ENCODE measurements at places on chromosomes 5 and 9. TPM values are rescaled to one million over a fixed set of nuclear protein-coding genes. Genes with fewer than 3 reads are reported as not detected.

RAPGEF1 gene
- total RNA-seq = 128 TPM

DNA sequence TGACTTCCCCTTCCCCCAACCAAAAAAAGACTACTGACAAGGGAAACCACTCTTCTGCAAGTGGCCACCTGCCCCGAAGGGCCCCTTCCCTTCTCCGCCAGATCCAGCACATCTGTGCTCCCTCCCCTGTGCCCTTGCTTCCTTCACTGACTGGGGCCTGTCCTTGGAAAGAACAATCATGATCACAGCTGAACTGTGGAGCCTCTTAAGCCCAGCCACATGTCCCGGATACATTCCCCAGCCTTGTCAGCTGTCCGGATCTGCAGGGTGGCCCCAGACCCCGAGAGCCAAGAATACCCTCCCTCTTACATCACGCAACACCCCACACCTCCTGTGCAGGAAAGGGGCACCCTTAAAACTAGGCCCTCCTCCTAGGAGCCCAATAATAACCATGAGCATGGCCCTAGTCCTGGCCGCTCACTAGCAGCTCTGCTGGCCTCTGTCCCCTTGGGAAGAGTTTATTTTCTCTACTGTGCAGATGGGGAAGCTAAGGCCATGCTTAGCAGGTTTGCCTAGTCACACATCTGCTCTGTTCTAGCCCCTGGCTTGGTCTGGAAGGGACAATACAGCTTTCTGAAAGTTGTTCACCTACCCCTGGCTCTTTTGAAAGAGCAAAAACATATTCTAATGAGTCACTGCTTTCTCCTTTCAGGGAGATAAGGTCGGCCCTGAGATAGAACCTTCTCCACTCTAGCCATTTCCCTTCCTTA lies 3.8 kb downstream of the SPRY4 start:
- H3K4me1 ChIP-seq = peaks cover 48% of the 10 kb centered on the region
- H3K36me3 ChIP-seq = no peaks in the 10 kb centered on the region
- H3K4me3 ChIP-seq = no peak overlapping the region

ENTPD2 gene
- total RNA-seq = not detected

DNA sequence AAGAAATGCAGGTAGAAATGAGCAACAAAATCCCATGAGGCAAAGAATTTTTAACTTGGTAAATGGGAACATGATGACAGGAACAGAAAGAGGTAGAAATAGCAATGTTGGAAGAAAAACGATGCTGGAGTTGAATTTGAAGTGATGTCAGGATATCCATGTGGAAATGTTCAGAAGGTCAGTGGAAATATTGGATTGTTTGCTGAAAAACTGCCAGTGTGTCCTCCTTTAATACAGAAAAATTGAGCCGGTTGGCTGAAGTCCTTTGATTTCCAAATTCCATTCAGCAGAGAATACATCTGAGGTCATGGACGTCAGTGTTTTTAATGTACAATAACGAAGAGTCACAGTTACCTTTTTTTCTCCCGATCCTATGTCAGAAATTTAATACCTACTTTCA lies 110.0 kb upstream of the DMAC1 start:
- H3K27me3 ChIP-seq = no peaks in the 10 kb centered on the region
- no peak overlapping the region for H3K4me3 ChIP-seq
- DNase-seq = no peak
- H3K36me3 ChIP-seq = no peaks in the 10 kb centered on the region
- H3K4me1 ChIP-seq = peaks cover 8% of the 10 kb centered on the region
- H3K27ac ChIP-seq = no peak overlapping the region

DNA sequence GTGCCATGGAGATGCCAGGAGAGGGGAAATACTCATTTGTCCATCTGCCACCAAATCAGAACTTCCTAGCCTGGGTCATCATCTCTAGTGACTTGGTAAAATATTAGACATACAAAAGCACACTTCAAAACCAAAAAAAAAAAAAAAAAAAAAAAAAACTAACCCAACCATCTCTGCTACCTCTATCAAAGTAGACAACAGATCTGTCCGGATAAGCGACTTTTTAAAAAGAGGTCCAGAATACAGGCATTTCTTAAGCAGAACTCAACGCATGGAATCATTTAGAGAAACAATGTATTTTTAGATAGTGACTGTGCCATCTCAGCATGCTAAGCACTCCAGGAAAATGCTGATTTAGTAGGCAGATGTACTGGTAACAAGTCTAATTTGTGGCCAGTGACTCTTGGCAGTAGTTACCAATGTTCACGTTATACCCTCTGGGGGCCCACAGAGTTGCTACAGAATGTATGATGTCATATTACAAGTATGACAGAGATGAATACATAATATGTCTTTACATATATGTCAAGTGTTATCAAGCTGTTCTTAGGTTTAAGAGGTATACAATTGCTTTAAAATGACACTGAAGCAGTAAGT lies 107.8 kb downstream of the SMIM23 start:
- H3K27ac ChIP-seq = no peak overlapping the region

DNA sequence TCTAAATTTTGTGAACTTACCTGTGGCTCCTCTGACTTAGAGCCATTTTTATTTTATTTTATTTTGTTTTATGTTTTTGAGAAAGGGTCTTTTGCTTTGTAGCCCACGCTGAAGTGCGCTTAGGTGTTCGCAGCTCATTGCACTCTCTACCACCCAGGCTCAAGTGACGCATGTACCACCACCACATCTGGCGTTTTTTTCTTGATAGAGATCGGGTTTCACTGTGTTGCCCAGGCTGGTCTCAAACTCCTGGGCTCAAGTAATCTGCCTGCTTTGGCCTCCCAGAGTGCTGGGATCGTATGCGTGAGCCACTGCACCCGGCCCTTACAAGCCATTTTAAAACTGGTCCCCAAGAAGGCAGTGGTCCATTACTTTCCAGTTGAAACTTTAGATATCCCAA lies 18.5 kb downstream of the MATR3 start:
- no peaks in the 10 kb centered on the region for H3K27me3 ChIP-seq
- no peak overlapping the region for H3K27ac ChIP-seq
- DNase-seq = no peak
- peaks cover 52% of the 10 kb centered on the region for H3K4me1 ChIP-seq
- peaks cover 32% of the 10 kb centered on the region for H3K36me3 ChIP-seq

DNA sequence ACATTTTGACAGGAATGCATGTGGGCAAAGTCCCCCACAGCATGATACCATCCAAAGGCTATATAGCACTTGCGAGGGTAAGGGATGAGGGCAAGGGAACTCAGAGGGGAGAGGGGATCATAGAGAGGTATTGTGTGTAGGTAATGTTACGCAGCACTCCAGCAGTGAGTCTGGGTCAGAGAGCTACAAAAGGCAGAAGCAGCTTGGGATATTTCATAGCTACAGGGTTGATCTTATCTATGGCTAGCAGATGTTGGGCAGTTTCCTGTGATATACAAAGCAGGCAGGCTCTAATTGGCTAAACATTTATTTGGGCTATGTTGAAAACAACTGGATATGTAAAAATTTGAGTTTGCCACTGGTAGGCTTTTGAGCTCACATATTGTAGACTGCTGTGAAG lies 17.8 kb upstream of the SLCO4C1 start:
- no peaks in the 10 kb centered on the region for H3K27me3 ChIP-seq
- DNase-seq = no peak
- H3K4me1 ChIP-seq = no peaks in the 10 kb centered on the region
- H3K27ac ChIP-seq = no peak overlapping the region

GRCh38 chr5:32753765-32754164 lies 42.6 kb downstream of the NPR3 start:
- H3K4me1 ChIP-seq = no peaks in the 10 kb centered on the region
- H3K27me3 ChIP-seq = no peaks in the 10 kb centered on the region
- DNase-seq = no peak
- no peak overlapping the region for H3K27ac ChIP-seq
- H3K36me3 ChIP-seq = no peaks in the 10 kb centered on the region
- no peak overlapping the region for H3K4me3 ChIP-seq

PPP1R26 gene
- 0.52 TPM for total RNA-seq

- H3K36me3 ChIP-seq = no peaks in the 10 kb centered on the region
- H3K27me3 ChIP-seq = peaks cover 31% of the 10 kb centered on the region
Measured at GRCh38 chr5:59769832-59770231, 123.7 kb downstream of the PDE4D start.

PLAC8L1 gene
- 0.48 TPM for total RNA-seq

DNA sequence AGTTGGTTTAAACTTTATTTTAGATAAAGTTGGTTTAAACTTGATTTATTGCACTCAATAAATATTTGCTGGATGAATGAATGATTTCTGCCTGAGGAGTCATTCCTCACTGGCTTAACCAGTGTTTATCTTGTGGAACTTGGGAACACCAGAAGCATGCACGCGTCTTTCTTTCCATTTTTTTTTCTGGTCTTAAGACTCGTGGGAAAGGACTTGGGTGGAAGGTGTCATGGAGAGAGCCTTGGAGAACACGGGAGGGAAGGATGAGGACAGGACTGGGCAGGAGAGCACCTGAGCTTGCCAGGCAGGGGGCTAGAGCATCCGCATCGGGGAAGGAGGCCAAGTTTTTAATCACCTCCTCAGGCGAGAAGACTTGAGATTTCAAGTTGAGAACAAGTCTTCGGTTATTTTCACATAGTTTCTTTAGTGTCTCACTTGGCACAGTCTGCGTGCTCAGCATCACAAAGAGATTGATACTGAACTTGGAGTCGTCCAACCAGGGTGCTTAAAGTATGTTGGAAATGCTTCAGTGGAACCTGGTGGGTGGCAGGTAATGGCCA lies 144.2 kb downstream of the PDZD2 start:
- no peaks in the 10 kb centered on the region for H3K36me3 ChIP-seq
- no peak overlapping the region for H3K27ac ChIP-seq

DNA sequence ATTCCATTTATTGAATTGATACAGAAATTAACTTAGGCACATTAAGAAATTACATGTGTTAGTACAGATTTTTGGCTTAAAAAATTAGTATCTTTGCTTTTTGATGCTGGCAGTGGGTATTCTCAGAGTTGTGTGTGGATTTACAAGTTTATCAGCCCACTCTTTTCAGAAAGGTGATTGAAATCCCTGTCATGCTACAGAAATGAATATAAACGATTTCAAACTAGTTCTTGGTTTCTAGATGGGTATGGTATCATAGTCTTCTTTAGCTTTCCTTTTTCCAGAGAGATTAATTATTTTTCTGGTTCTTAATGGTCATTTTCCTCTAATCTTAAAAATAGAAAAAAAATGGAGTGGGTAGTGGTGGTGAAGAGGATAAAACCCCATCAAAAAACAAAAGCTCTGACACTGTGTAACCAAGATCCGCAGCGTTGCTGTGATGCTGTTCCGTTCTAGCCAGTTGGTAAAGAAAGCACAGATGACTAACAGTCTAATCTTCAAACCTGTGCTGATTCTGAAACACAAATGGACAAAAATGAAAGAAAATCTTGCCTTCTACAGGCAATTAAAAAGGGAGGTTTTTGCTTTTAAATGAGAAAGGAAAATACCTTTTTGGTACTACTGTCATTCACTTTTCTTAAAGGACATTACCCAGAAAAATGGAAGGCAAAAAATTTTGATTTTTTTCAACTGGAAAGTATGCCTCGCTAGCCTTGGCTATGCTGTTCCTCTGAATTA lies 5.2 kb downstream of the LRRTM2 start:
- H3K27me3 ChIP-seq = peaks cover 31% of the 10 kb centered on the region
- no peak overlapping the region for H3K4me3 ChIP-seq
- no peak overlapping the region for H3K27ac ChIP-seq

PTGS1 gene
- total RNA-seq = not detected

- H3K27me3 ChIP-seq = peaks cover 14% of the 10 kb centered on the region
- no peak overlapping the region for H3K4me3 ChIP-seq
- H3K27ac ChIP-seq = no peak overlapping the region
- no peaks in the 10 kb centered on the region for H3K36me3 ChIP-seq
Measured at GRCh38 chr5:54484219-54484894, 28.9 kb downstream of the HSPB3 start.

SPATA31C1 gene
- total RNA-seq = not detected

C5orf52 gene
- total RNA-seq = not detected

- H3K36me3 ChIP-seq = no peaks in the 10 kb centered on the region
- peaks cover 5% of the 10 kb centered on the region for H3K27me3 ChIP-seq
- no peak overlapping the region for H3K27ac ChIP-seq
- H3K4me1 ChIP-seq = no peaks in the 10 kb centered on the region
- no peak for DNase-seq
Measured at GRCh38 chr5:38782180-38782835, 63.5 kb upstream of the OSMR start.

GRCh38 chr5:40074826-40075225 lies 604.9 kb upstream of the PTGER4 start:
- H3K4me3 ChIP-seq = no peak overlapping the region
- DNase-seq = no peak
- no peaks in the 10 kb centered on the region for H3K36me3 ChIP-seq
- H3K27me3 ChIP-seq = peaks cover 1% of the 10 kb centered on the region
- no peaks in the 10 kb centered on the region for H3K4me1 ChIP-seq

SLC36A2 gene
- not detected for total RNA-seq

DNA sequence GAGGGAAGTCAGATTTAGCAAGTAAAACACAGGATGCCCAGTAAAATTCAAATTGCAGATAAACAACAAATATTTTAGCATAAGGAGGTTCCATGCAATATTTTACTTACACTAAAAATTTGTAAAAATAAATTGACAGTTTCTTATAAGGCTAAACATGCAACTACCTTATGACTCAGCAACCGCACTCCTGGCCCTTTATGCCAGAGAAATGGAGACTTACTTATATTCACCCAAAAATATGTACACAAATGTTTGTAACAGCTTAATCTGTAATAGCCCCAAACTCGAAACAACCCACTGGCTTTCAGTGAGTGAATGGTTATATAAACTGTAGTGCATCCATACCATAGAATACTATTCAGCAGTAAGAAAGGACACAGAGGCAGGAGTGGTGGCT lies 28.6 kb upstream of the TRIM14 start:
- DNase-seq = no peak
- no peaks in the 10 kb centered on the region for H3K36me3 ChIP-seq
- H3K27ac ChIP-seq = no peak overlapping the region
- no peak overlapping the region for H3K4me3 ChIP-seq
- H3K4me1 ChIP-seq = peaks cover 2% of the 10 kb centered on the region

DNA sequence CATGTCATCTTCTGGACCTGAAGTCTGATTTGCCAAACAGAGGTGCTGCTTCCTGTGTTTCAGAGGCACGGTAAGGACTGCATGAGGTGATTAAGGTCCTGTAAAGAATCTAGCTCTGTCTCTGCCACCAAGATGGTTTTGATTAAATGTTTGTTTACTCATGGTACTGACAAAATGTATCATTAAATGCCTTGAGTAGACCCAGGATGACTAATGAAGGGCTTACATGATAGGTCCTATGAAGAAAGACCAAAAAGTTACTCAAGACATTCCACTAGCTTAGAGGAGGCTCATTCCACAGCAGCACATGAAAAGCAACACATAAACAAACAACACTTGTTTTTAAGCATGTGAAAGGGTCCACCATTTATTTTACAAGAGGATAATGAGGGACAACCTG lies 100.9 kb downstream of the BOD1 start:
- no peaks in the 10 kb centered on the region for H3K36me3 ChIP-seq
- H3K4me3 ChIP-seq = no peak overlapping the region
- H3K27me3 ChIP-seq = peaks cover 34% of the 10 kb centered on the region
- peaks cover 7% of the 10 kb centered on the region for H3K4me1 ChIP-seq

DNA sequence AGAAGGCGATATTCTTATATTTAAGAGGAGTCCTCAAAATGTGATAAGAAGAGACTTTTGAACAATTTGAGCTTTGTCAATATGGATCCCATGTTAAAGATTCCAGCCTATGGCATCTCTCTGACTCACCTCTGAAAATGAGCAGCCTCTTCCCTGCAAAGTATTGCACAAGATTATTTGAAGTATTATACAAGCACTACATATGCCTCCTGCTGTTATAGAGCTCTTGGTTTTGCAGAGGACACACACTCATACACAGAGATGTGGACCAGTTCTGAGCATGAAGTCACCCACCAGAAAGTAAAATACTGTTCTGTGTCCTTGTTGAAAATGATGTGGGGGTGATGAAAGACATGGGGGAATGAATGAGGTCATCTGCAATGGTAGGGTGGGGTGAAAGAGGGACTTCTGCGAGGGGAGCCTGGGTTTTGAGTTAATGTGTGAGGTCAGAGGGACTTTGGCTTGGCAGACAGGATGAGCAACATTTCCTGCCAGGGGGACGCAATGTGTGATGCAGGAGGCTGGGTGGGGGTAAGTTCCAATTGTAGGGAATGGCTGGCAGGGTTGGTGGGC lies 25.8 kb downstream of the FBXL7 start:
- no peaks in the 10 kb centered on the region for H3K4me1 ChIP-seq
- H3K36me3 ChIP-seq = no peaks in the 10 kb centered on the region
- no peak for DNase-seq

Measured in activated CD4-positive, alpha-beta T cell treated with anti-CD3 and anti-CD28 coated beads, Interleukin-2, amount 10 ng/mL, durations not matched to agents 7 days and 5 days (primary cell).